ENCODE measurements at places on chromosomes 5 and 9. TPM values are rescaled to one million over a fixed set of nuclear protein-coding genes. Genes with fewer than 3 reads are reported as not detected.

Gene CRB2
- total RNA-seq, result 0.18 TPM

Gene BRD3OS
- 11.4 TPM for total RNA-seq

Gene CDKN2B-AS1
- total RNA-seq, result 0.36 TPM

Gene GMCL2
- not detected for total RNA-seq

Gene EIF4EBP3
- 16.4 TPM for total RNA-seq

Gene LCN1
- not detected for total RNA-seq

Gene PALM2AKAP2
- 1.2 TPM for total RNA-seq

Gene FAM163B
- total RNA-seq, result not detected

Gene TMEM232
- 3.1 TPM for total RNA-seq

Gene QRFP
- not detected for total RNA-seq

Gene OBP2B
- total RNA-seq, result not detected

Gene HK3
- total RNA-seq, result 0.51 TPM

Gene OCLN
- 26.4 TPM for total RNA-seq

Gene CFAP90
- total RNA-seq, result not detected

Gene TAF1L
- total RNA-seq, result not detected

Gene TMC1
- not detected for total RNA-seq

Gene CD72
- 2.4 TPM for total RNA-seq

Gene OR13C3
- not detected for total RNA-seq

Gene RGS7BP
- 0.23 TPM for total RNA-seq

Gene MEGF10
- 5.6 TPM for total RNA-seq

Gene DRD1
- total RNA-seq, result 0.18 TPM

Gene PCA3
- 0.62 TPM for total RNA-seq

Gene LPAR1
- 5.6 TPM for total RNA-seq

Gene PTGES
- total RNA-seq, result 0.15 TPM

Gene NRARP
- 170 TPM for total RNA-seq

Gene C5orf22
- total RNA-seq, result 26.0 TPM

Gene MARCHF11
- 2.2 TPM for total RNA-seq

Gene SPINK7
- not detected for total RNA-seq

Gene FCN2
- total RNA-seq, result not detected

Gene SPATA31D4
- not detected for total RNA-seq

Gene PCDHGA3
- total RNA-seq, result 1.4 TPM

Gene ANKRD55
- total RNA-seq, result not detected

Gene GZMA
- 0.62 TPM for total RNA-seq

Gene IQGAP2
- total RNA-seq, result 43.4 TPM

Gene F2RL1
- 141 TPM for total RNA-seq

Gene ACTL7A
- total RNA-seq, result not detected

Gene NTRK2
- total RNA-seq, result not detected

Gene HACD4
- total RNA-seq, result 5.7 TPM

Gene TYRP1
- 0.23 TPM for total RNA-seq

Gene GRK6
- total RNA-seq, result 33.1 TPM

Gene NR2F1-AS1
- 6.4 TPM for total RNA-seq

Gene FGFR4
- 11.0 TPM for total RNA-seq

Gene IL3
- total RNA-seq, result not detected

Gene PCDHGA8
- total RNA-seq, result 2.6 TPM

Gene PCDHGB4
- total RNA-seq, result 13.2 TPM

Gene KCNV2
- not detected for total RNA-seq

Gene CCDC192
- total RNA-seq, result 0.26 TPM

Gene WNK2
- 0.82 TPM for total RNA-seq

Gene LRRC70
- total RNA-seq, result 35.0 TPM

Gene IFNA14
- total RNA-seq, result not detected

Gene IFNW1
- total RNA-seq, result not detected

Gene ZFYVE16
- 80.5 TPM for total RNA-seq

Gene NXNL2
- not detected for total RNA-seq

Gene PCDHAC2
- 5.2 TPM for total RNA-seq

Gene MAP1B
- 251 TPM for total RNA-seq

Gene VAV2
- total RNA-seq, result 27.2 TPM

Gene GARIN3
- not detected for total RNA-seq

Gene PDCD1LG2
- not detected for total RNA-seq
